ENCODE measurements at places on chromosomes 3 and 15. TPM values are rescaled to one million over a fixed set of nuclear protein-coding genes. Genes with fewer than 3 reads are reported as not detected.

Gene CLEC3B
- 1.2 TPM for total RNA-seq

Gene HACD2
- 26.1 TPM for total RNA-seq

- no peaks in the 10 kb centered on the region for H3K4me1 ChIP-seq
- H3K36me3 ChIP-seq, result no peaks in the 10 kb centered on the region
- no peak for DNase-seq
- no peaks in the 10 kb centered on the region for H3K27me3 ChIP-seq
Observed at GRCh38 chr15:92473756-92474155, 80.1 kb downstream of the ST8SIA2 start.

DNA sequence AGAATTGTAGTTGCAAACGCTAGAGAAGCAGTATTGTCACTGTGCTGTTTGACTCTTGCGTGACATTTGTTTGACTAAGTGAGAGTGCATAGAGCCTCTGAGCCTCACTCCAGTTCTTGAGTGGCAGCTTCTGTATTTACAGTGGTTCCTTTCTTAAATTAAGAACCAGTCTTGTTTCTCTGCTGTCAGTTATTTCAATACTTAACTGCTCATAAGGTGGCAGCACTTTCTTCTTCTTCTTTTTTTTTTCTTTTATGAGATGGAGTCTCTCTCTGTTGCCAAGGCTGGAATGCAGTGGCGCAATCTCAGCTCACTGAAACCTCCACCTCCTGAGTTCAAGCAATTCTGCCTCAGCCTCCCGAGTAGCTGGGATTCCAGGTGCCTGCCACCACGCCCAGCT is 372.1 kb downstream of the LPP start:
- no peak for DNase-seq
- H3K4me3 ChIP-seq, result no peak overlapping the region
- H3K4me1 ChIP-seq, result peaks cover 4% of the 10 kb centered on the region
- H3K27me3 ChIP-seq, result no peaks in the 10 kb centered on the region
- H3K27ac ChIP-seq, result no peak overlapping the region
- H3K36me3 ChIP-seq, result peaks cover 30% of the 10 kb centered on the region

DNA sequence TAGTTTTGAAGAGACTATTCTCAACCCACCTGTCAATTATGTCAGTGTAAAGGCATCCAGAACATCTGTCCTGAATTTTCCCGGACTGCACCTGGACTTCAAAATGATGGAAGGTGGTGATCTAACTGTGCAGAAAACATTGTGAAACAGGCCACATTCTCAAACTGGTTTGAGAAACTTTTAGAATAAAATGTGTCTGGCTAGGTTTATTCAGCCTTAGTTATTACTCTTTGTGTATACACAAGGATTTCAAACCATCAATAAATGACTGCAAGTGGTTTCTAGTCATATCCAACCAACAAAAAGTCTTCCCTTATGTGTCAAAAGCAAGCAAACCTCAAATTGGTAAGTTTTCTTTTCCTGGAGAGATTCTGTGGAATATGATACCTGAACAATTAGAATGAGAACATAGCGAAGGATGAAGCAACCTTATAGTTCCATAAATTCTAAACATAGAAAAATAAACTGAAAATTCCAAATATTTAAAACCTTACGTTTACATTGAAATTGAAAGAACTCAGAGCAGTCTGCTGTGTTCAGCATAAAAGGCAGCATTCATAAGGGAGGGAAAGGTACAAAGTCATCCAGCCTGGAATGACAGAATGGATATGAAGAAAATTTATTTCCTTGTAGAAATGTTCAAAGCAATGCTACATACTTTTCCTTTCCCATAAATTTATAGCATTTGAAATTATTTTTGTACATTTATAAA is 306.6 kb upstream of the TGFBR2 start:
- H3K36me3 ChIP-seq, result no peaks in the 10 kb centered on the region
- no peak overlapping the region for H3K27ac ChIP-seq
- peaks cover 8% of the 10 kb centered on the region for H3K4me1 ChIP-seq
- H3K27me3 ChIP-seq, result no peaks in the 10 kb centered on the region
- no peak overlapping the region for H3K4me3 ChIP-seq

DNA sequence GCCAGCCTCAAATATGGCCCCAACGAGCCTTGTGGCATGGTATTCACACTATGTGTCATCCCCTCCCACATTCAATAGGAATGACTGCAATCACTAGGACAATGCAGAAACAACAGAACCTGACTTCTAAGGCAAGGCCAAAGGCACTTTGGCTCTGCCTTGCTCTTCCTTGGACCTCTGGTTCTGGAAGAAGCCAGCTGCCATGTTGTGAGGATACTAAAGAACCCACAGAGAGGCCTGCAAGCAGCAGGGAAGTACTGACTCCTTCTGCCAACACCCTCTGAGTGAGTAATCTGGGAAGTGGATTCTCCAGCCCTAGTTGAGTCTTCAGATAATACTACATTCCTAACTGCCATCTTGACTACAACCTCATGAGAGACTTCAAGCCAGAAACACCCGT is 64.7 kb downstream of the ADAMTS9 start:
- no peak overlapping the region for H3K4me3 ChIP-seq
- no peaks in the 10 kb centered on the region for H3K4me1 ChIP-seq
- no peak for DNase-seq
- H3K27ac ChIP-seq, result no peak overlapping the region

DNA sequence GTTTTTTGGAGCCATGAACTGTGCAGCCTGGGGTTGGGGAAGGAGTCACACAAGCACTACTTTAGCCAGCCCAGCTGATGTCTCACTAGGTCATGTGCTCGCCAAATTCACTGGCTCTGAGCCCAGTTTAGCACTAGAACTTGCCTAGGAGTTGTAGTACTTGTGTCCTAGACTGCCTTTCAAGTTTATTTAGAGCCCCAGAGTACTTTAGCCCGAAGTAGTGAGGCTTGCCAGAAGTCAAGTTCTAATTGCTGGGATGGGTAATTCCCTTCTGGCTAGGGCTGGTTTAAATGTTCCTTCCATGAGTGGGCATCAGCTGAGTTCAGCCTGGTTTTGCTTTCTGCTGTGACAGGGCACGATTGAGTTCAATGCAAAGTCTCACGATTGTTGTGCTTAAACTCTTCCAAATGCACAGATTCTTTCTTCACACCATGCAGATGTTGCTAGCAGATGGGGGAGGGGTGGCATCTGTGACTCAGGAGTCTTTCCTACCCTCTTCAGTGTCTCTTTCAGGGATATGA is 228.2 kb upstream of the ZPLD1 start:
- peaks cover 10% of the 10 kb centered on the region for H3K36me3 ChIP-seq
- H3K27me3 ChIP-seq, result no peaks in the 10 kb centered on the region
- no peak overlapping the region for H3K4me3 ChIP-seq
- no peaks in the 10 kb centered on the region for H3K4me1 ChIP-seq

Gene MYL3
- total RNA-seq, result not detected

DNA sequence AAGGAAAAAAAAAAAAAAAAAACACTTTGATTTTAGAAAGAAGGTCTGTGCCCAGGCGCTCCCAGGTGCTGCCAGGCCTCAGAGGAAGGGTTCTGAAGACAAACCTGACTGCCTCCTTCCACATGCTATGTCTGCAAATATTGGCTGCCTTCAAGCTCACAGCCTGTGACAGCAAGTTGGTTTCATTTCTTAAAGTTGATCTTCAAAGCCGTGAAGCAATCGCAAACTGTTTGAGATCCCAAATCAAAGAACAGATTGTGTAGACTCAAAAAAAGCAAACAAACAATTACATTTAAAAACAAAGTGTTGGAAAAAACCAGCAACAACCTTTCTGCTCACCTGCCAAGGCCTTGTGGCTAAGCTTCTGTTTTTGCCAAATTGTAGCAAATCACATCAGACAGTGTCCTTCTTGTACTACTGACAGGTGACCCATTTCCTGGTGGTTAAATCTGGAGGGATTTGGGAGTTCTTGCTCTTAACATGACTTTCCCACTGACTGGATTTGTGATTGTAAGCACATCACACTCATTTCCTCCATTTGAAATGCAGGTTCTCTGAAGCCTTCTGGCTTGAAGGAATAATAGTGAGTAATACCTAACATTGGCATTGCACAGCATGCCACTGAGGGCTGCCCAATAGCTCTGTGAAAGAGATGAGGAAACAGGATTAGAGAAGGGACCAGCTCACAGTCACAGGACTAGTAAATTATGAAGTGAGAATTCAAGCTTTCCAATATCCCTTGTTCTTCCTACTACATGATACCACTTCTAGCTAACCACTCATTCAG is 502.4 kb downstream of the LPP start:
- no peak overlapping the region for H3K4me3 ChIP-seq
- peaks cover under 1% of the 10 kb centered on the region for H3K36me3 ChIP-seq
- H3K27ac ChIP-seq, result no peak overlapping the region

DNA sequence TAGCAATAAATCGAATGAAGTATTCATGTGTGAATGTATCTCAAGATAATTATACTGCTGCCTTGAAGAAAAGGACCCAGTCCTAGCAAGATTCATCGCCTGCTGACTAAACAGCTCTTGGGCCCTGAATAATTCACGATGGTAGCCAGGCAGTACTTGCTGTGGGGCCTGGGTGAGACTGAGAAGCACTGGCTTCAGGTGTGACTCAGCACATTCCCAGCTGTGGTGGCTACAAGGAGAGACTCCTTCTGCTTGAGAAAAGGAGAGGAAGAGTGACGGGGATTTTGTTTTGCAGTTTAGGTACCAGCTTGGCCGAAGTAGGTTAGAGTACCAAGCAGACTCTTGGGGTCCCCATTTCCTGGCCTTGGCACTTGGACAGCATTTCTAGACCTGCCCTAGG is 47.6 kb upstream of the CD200R1L start:
- H3K4me1 ChIP-seq, result no peaks in the 10 kb centered on the region
- no peak overlapping the region for H3K4me3 ChIP-seq

Gene LYZL4
- not detected for total RNA-seq

GRCh38 chr3:166191411-166191810 is 354.2 kb upstream of the BCHE start:
- H3K27ac ChIP-seq, result no peak overlapping the region
- no peaks in the 10 kb centered on the region for H3K4me1 ChIP-seq

GRCh38 chr3:191889756-191890155 is 428.8 kb downstream of the PYDC2 start:
- H3K4me1 ChIP-seq, result no peaks in the 10 kb centered on the region
- no peak for DNase-seq

DNA sequence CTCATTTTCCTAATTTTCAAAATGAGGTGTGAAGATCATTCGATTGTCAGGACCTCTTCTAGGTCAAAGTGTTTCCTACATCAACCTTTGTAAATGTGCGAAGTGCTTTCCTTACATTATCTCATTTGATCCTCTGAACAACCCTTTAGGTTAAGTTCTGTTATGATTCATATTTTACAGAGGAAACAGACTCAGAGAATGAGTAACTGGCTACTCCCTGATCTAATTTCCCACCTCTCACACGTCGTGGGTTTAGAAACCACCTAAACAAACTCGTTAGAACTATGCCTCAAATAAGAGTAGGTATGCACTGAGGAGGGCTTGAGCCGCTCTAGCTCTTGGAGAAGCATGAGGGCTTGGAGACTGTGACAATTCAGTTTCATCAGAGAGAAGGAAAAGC is 148.6 kb downstream of the CD47 start:
- no peak overlapping the region for H3K27ac ChIP-seq
- DNase-seq, result no peak
- H3K4me1 ChIP-seq, result peaks cover 22% of the 10 kb centered on the region

GRCh38 chr15:69990566-69991421 is 106.9 kb downstream of the TLE3 start:
- H3K36me3 ChIP-seq, result no peaks in the 10 kb centered on the region
- H3K27ac ChIP-seq, result no peak overlapping the region
- H3K4me3 ChIP-seq, result no peak overlapping the region
- no peak for DNase-seq
